Putamen (tissue), 1 donor: ENCODE measurements at places on chromosomes 2 and 18.

DNA sequence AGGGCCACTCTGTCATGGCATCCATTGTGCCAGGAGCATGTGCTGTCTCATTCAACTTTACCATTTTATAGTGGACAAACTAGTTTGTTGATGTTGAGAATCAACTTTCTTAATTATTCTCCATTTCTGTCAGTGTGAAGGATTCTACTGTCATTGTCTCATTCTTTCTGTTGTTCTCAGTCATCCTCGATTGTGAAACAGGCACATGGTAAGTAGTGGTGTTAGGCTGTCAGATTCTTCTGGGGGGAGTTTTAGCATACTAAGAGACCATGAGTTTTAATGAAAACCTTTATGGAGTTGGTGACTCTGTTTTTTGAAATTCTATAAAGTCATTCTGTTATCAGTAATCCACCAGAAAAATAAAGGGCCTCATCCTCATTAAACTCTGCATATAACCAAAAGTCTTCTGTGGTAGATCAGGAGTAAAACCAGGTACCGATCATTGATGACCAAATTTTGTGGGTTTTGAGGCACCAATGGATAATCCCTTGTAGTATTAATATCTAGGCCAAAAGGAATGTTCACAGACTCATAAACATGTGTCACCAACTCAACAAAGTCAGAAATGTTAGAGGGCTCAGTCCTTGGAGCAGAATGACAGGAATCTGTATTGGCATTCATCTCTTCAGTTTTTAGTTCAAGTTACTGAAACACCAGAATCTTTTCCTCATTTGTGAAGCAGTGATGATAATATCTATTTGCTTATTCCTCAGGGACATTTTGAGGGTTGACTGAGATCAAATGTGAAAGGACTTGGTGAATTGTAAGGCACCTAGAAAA lies 73.2 kb downstream of the CERS6 start:
- DNase-seq: no peak

GRCh38 chr2:240429872-240430491 lies 5.5 kb upstream of the GPC1 start:
- no peak for DNase-seq

GRCh38 chr18:76383636-76384035 lies 111.4 kb downstream of the ZNF516 start:
- no peak for DNase-seq

DNA sequence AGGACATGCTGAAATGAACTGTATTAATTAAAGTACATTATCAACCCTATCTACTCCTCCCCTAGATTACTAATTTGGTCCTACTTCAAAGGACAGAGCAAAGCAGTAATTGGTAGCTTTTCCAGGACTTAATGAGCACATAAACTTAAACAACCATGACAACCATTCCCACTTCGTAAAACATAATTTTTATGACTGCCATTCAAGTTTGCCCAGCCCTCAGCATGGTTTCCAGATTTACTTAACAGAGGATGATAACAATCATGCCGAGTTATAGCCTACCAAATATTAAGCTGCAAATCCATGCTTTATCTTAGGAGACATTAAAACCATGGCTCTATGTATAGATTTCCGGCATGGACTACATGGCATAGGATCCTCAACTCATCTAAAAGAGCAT lies 401.1 kb upstream of the CHAC2 start:
- no peak for DNase-seq

GRCh38 chr2:190328573-190329147 lies 9.0 kb upstream of the HIBCH start:
- DNase-seq: no peak

- DNase-seq: no peak
Observed at GRCh38 chr2:134289225-134289624, 35.4 kb downstream of the MGAT5 start.

DNA sequence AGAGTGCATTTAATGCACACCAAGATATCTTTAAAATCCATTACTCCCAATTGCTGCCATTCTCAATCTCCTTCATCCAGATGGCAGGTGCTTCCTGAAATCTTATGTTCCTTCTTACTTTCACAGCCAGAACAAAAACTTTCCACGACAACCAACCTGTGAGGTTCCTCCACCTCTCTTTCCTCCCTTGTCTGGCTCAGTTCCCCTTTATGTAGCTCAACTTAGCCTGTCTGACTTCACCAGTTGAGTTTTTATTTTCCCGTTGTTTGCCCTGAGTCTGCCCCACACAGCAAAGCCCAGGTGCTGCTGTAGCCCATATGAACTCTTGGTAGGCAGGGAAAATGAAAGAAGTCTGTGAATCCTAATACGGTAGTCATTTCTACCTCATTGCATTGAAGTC lies 112.5 kb downstream of the MREG start:
- no peak for DNase-seq

GRCh38 chr2:43065871-43066270 lies 160.5 kb downstream of the ZFP36L2 start:
- no peak for DNase-seq

- no peak for DNase-seq
Observed at GRCh38 chr2:205769495-205769850, 87.2 kb downstream of the NRP2 start.

DNA sequence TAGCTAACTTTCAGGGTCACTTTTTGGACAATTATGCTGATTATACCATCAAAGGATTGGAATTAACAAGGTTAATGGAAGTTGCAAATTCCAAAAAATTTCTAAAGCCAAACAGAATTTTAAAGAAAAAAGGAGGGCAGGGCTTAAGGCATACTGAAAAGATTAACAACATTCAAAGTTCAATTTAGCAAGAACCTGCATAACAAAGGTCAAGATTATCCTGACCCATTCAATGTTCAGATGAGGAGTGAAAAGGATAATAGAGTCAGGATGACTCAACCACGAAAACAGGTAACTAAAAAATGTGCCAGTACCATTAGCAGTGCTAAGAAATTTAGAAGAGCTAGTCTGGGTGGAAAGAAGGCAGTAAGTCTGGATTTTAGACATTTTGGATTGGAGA lies 139.8 kb upstream of the HNMT start:
- no peak for DNase-seq

DNA sequence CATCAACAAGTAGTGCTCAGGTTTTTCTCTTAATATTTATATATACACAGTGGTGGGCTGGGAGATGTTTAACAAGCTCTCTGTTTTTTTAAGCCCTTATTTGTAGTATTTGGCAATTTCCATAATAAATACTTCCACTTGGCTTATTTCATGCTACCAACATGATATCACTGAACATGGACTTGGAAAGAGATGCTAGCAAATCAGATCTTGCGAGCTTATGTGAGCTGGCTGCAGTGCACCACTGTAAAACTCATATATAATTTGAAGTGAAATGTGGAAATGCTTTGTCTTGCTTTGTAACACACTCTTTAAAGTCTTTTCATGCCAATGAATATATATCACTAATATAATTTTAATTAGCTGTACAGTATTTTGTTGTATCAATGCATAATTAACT lies 155.7 kb downstream of the ALK start:
- DNase-seq: no peak

DNA sequence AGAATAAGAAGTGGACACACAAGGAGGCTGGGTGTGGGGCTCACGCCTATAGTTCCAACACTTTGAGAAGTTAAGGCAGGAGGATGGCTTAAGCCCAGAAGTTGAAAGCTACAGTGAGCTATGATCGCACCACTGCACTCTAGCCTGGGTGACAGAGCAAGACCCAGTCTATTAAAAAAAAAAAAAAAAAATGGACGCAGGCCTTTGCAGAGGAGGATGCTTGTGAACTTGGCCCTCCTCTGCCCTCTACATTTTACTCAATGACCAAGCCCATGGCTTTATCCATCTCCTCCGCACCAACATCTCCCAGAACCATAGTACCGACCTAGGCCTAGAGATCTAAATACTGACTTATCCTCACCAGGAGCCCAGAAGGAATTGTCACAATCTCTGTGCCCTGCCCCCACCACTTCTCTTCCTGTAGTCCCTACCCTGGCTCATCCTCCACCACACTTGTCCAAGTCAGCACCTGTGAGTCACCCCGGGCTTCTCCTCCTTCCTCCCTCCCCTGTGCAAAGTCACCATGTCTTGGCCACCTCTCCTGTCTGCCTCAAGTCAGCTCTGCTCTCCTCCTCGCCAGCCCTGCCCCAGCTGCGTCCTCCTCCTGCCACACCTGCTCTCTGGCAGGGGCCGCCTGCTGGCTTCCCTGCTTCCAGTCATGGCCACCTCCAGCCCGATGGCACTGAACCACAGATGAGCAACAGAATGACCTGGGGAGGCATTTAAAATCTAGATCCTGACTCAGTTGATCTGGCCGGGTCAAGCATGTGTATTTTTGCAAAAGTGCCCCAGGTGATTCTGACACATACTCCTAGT lies 35.8 kb upstream of the ASPRV1 start:
- no peak for DNase-seq

DNA sequence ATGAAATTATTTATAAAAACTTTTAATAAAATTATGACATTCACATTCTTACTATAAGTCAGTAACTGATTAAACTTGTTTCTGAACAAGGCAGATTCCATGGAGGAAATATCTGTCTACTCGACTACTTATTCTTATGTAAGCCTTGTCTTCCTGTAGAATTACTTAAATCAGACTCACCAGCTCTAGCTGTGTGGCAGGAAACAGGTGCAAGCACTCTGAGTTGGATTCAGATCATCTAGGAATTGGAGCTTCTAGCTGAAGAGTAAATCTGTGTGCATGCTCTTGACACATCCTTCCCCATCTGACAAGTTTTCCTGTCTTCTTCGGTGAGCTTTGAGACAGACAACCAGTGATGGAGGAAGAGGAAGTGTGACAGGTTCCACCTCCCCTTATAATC lies 284.7 kb downstream of the TRIB2 start:
- DNase-seq: no peak

DNA sequence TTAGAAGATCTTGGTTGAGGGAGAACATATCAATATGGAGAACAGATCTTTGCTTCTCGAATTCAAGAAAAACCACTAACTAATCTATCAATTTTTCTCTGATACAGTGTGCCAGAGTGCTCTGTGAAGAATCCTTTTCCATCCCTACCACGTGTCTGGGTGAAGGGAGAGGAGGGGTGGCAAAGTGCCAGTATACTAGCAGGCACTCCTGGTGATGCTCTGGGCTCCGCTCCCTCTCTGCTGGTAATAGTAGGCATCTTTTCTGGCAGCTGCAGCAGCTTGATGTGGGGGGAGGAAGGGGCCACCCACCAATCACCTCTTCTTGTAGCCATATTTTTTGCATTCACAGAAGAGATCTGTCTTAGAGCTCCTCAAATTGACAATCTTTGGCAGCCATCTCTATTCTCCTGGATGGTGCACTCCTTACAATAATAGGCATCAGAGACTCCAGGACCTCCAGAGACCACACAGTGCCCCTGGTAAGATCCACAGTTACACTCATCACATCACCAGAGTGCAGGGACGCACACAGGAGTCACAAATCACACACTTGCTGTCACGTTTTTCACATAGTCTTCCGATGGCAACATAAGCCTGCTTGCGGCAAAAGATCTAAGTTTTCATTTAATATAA lies 15.7 kb downstream of the STK39 start:
- peak; percentile 39 for DNase-seq

DNA sequence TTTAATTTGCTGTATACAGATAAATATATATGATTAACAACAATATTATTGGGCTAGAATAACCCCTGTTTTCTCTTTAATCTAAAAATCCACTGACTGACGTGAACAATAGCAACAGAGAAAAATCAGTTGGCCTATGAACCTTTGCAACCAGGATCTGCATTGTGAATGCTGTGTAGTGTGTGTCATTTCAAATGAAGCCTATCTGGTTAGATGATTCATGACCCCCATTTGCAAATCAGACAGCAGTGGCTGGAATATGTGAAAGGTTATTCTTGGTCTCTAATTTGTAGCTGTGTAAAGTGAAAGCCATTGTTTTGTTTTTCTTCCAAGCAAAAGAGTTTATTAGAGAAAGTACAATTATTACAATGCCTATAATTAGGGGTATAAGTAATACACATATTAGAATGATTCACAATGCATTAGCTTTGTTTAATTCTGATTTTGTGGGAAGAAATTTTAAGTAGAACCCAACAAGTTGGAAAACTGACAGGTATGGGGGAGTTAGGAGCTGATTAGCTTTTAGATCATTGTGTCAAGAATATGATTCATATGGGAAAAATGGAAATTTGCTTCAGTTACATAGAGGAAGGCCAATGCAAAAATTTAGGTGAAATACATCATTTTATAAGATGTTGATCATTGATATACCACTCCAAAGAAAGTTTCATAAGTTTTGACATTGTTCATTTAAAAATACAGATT lies 1362.2 kb upstream of the TMEFF2 start:
- DNase-seq: peak; percentile 63

GRCh38 chr2:218063486-218063885 lies 5.6 kb upstream of the RUFY4 start:
- no peak for DNase-seq

GRCh38 chr2:215693193-215693998 lies 257.5 kb upstream of the FN1 start:
- no peak for DNase-seq

DNA sequence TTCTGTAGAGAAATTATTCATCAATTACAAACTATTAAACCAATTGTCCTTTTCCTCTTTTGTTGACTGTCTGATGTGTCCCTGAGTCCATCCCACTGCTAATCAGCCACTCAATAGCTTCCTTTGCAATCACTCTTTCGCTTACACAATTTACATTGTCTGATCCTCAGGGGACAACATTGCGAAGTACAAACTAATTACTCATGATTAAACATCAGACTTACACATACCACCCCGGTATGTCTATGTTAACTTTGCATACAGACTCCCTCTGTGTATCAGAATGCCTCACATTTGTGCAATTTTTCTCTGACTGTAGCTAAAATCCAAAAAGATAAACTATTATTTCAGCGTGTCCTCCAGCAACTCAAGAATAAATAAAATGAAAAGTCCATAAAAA lies 264.4 kb upstream of the REV1 start:
- no peak for DNase-seq

DNA sequence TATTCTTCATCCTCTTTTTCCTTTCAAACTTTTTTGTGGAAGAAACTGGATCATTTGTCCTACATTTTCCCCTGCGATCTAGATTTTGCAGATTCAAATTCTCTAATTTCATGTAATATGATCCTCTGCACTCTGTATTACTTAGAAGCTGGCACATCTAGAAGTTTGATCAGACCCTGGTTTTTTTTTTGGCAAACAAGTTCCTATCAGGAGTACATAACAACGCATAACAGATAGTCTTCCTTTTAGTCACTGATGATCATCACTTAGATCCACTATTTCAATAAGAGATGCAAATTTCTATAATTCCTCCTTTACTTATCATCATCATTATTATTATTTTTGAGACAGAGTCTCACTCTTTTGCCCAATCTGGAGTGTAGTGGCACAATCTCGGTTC lies 117.1 kb downstream of the CDH2 start:
- no peak for DNase-seq

- DNase-seq: no peak
Observed at GRCh38 chr2:132789066-132789465, 119.1 kb upstream of the LYPD1 start.

DNA sequence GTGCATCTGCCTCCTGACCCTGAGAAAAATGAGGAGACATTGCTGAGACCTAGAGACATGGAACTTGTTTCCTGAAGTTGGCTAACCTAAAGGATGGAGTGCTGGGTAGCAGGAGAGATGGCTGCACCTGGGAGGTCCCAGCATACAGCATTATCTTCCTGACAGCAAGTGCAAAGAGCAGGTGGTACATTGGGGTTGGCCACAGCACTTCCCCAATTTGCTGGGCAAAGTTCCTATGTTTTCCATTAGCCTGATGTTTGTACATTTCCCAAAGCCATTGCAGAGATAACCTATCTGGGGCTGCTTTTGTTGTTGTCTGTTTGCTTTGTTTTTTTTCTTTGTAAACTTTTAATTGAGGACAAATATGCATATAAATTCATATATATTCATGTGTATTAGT lies 296.7 kb downstream of the HRH4 start:
- no peak for DNase-seq
